Lung microvascular endothelial cell (primary cell): ENCODE measurements at places on chromosomes 4 and X.

GRCh38 chr4:105283501-105283900 is 136.8 kb downstream of the TET2 start:
- DNase-seq = no peak

DNA sequence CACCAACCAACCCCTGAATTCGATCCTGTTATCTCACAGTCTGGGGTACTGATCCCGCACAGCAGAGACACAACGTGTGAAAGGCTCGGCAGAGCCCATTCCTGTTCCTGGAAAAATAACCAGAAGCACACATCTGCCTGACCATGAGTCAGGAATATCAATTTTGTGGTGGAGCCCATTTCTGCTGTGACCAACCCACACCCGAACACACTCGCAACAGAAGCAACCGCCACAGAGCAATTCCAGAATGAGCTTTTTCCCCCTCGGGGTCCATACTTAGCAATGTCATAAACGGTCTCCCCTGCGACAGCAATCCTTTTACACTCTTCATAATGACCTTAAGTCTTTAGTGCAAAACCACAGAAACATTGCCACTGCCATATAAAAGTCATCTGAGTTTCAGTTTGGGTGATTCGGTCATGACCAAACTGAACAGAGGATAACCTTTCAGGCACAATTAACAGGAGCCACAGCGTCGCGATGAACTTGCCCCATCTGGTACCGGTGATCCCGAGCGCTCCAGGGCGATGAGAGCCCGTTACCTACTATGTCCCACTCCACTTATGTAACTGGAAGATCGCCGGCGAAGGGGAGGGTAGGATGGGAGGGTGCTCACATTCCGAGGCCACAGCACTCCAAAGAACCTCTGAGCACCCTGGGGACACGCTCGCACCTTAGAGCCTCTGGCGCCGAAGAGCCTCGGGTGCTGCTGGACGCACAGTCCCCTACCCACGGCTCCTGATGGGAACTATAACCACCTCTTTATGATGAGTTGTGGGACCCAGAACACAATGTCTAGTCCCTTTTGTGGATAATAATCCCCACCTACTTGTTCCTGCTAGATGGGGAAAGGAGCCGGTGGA is 1.1 kb downstream of the MECP2 start:
- DNase-seq = peak; percentile 27

- DNase-seq = peak; percentile 79
Measured at GRCh38 chr4:109359040-109359646, 56.7 kb upstream of the COL25A1 start.

GRCh38 chr4:189046642-189047041 is 894.0 kb upstream of the FRG1 start:
- DNase-seq = no peak
